ENCODE measurements at places on chromosomes 7 and 10.

GRCh38 chr7:13829914-13830900 lies 159.3 kb downstream of the ETV1 start:
- no peak for DNase-seq

DNA sequence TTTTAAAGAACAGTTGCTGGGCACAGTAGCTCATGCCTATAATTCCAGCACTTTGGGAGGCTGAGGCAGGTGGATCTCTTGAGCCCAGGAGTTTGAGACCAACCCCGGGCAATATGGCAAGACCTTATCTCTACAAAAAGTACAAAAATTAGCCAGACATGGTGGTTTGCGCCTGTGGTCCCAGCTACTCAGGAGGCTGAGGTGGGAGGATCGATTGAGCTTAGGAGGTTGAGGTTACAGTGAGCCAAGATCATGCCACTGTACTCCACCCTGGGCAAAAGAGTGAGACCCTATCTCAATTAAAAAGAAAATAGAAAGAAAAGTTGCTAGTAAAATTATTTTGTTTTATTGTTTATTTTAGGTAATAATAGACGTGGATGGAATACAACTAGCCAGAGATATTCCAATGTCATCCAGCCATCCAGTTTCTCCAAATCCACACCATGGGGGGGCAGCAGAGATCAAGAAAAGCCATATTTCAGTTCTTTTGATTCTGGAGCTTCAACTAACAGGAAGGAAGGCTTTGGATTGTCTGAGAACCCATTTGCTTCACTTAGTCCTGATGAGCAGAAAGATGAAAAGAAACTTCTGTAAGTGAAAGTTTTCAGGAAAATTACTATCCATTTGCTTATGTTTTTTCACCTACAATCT lies 3.0 kb downstream of the NUP42 start:
- peak; percentile 57 for DNase-seq

- DNase-seq = no peak
These were observed 751.9 kb upstream of the POT1 start for GRCh38 chr7:125681508-125681907.

DNA sequence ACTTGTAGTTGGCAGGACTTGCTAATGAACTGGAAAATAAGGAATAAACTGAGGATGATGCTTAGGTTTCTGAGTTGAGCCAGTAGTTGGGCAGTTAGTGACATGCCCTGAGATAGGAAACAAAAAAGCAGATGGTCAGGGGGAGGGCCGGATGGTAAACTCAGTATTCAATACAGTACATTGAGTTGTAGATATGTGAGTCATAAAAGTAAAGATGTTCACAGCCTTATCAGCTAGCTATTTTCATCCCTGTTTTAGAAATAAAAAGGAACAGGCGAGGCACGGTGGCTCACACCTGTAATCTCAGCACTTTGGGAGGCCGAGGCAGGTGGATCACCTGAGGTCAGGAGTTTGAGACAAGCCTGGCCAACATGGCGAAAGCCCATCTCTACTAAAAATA lies 22.2 kb upstream of the NRBF2 start:
- DNase-seq = no peak

GRCh38 chr10:75008952-75009351 lies 102.5 kb upstream of the SAMD8 start:
- no peak for DNase-seq

DNA sequence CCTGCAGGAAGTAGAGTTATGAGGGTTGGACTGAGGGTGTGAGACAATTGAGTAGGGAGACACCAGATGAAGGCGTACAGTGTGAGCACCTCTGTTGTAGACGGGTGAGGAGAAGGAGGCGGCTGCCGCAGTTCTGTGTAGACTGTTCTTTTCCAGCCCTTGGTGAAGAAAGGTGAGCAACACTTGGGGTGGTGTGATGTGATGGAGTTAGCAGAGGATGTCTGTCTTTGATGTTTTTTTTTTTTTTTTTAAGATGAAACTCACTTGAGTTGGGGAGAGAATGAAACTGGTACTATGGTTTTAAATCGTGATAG lies 42.8 kb upstream of the RNF216 start:
- no peak for DNase-seq

DNA sequence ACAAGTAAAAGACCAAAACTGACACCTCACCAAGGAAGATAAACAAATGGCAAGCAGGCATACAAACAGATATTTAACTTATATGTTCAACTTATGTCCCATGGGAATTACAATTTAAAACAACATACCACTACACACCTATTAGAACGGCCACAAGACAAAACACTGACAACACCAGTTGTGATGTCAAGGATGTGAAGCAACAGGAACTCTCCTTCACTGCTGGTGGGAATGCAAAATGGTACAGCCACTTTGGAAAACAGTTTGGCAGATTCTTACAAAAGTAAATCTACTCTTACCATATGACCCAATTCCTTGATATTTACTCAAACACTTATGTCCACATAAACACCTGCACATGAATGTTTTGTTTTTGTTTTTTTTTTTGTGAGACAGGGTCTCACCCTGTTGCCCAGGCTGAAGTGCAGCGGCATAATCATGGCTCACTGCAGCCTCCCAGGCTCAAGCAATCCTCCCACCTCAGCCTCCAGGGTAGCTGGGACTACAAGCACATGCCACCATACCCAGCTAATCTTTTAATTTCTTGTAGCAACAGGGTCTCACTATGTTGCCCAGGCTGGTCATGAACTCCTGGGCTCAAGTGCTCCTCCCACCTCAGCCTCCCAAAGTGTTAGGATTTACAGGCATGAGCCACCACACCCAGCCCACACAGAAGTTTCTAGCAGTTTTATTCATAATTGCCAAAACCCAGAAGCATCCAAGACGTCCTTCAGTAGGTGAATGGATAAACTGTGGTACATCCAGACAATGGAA lies 27.3 kb downstream of the HERC4 start:
- DNase-seq = no peak

DNA sequence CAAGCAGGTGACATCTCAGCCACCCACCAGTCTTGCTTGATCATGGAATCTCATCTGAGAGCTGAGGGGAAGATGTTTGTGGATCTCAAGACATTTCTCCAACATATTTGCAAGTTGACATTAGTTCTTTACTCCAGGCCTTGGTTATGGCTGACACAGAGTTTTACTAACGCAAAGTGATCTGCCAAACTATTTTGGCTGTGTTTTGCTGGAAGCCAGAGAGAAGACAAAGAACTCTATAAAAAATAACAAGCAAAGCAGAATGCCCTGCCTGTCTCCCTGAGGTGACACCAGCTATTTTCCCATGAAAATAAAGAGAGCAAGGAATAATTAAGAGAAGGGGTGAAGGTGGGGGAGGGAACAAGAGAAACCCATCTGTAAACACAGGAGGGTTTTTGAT lies 286.4 kb downstream of the WDR11 start:
- DNase-seq = no peak

DNA sequence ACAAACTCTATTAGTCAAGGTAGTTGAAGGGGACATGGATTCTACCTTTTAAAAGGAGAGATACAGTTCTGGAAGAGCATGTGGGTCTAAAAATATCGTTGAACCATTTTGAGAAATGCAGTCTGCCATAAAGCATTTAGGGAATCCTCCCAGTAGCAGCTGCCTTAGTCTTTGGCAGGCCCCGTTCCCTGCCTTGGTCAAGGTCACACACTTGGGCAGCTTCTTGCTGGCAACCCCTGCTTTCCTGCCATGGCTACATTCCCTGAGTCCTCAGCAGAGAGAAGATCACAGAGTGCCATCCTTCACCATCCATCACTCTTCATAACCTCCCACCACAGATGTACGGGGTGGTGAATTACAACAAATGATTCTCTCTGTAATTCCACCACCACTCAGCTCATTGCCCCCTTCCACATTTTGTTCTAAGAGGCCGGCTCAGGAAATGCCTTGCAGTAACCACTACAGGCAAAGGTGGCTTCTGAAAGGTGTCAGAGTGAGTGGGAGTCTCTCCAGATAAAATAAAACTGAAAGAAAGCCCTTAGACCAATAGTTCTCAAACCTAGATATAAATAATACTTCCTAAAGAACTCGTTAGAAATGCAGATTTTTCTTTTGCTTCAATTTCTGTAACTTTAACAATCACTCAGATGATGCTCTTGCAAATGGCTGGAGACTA lies 121.4 kb upstream of the STK17A start:
- no peak for DNase-seq

GRCh38 chr10:107409522-107409921 lies 245.0 kb upstream of the SORCS1 start:
- DNase-seq = peak; percentile 43

- no peak for DNase-seq
These were observed 4.0 kb upstream of the TAS2R40 start for GRCh38 chr7:143217806-143218205.

DNA sequence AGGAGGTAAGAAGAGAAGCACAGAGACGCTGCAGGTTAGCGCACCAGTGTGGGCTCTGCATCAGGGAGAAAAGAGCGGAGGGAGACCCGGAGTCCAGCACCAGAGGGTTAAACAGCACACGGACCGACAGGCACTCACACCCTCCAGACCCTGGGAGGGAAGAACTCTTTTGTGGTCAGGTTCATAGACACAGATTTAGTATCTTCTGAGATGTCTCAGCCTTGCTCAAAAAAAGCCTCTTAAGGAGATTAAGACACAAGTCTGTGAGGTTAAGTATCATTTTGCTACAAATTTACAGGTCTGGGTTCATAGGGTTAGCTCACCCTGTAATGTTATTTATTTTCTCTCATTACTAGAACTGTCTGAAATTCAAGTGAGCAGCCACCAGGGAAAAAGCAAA lies 16.8 kb upstream of the NDST2 start:
- DNase-seq = no peak

- peak; percentile 69 for DNase-seq
These were observed 11.7 kb downstream of the AASS start for GRCh38 chr7:122132341-122132740.

DNA sequence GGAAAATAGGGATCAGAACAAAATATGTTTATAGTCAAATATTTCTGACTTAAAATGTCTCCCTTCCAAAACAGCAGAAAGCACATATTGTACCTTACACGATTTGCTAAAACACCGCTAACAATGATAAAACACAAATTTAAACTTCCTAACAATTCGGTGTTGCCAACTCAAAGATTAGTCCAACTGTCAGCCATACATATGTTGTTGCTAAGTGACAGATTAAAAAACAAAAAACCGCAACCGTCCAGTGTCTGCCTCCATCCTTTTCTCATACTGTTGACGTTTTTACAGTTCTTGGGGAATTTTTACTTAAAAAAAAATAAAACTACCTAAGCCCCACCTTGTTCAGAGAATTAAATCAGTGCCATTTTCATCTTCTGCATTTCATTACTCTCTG lies 118.0 kb downstream of the RAB11FIP2 start:
- no peak for DNase-seq

DNA sequence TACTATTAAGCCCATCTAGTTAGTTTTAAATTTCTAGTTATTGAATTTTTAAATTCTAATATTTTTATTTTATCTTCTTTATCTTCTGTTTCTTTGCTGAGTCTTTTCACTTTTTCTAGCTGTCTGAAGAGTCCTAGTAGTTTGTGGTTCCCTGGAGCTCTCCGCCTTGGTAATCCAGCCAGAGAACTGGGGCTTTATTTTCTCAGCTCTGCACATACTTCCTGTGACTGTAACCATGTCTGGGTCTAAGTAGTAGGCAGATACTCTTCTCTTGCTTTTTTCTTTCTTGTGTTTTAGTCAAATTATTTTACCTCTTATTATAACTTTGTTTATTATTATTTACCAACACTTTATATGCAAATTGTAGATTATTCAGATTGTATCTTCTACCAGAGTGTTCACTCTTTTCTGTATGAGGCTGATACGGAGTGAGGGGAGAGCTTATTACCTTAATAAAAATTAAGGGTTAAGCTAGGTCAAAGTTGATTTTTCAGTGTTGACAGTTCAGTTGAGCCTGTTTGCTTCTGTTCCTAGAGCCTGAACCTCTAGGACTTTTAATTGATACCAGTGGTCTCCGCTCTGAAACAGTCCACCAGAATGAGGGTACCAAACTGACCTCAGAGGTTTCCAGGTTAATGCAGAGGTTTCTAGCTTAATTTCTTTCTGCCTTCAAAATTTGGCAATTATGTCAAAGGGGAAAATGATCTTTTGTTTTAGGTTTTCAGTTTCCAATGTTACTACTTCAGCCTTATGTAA lies 155.4 kb downstream of the ADK start:
- DNase-seq = no peak

DNA sequence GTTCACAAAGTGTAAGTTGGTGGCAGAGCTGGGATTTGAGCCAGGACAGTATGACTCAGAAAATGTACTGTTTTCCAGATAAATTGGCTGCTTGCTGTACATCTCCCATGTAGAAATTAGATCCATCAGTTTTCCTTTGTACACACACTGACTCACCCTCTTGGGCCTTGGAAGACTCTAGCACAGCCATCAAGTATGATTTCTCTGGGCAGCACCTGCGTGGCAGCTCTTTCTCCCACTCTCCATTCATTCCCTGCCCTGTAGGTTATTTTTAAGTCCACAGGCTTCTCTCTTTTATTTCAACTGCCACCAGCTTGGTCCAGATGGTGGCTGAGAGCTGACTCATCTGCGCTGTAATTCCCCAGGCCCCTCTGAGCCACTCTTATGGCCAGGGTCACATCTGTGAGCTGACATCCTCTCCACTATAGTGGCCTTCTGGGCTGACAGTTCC lies 28.3 kb upstream of the SDK1 start:
- peak; percentile 66 for DNase-seq

GRCh38 chr7:29956487-29956836 lies 33.1 kb downstream of the SCRN1 start:
- DNase-seq = no peak

- DNase-seq = no peak
These were observed 470.8 kb upstream of the DPP6 start for GRCh38 chr7:153581419-153581818.

- peak; percentile 83 for DNase-seq
These were observed 6.2 kb upstream of the RRP12 start for GRCh38 chr10:97407211-97407951.

- DNase-seq = no peak
These were observed 268.0 kb upstream of the SEMA3D start for GRCh38 chr7:85454904-85455303.

DNA sequence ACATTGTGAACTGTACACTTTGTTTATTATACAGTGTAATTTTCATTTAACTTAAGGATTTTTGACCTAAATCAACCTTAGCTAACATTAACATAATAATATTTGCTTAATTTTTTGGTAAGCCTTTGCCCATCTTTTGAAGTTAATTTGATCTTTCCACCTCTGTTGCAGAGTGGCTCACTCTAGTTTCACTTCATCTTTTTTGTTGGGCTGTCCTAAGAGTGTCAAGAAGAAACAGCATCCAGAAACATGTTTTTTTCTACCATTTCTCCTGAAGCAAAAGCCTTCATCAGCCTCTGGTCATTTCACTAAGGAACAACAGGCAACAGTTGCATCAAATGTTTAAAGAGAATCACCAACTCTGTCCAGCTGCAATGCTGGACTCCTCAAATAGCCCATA lies 824.7 kb downstream of the REEP3 start:
- DNase-seq = no peak
